ENCODE measurements at places on chromosomes 6 and 20. TPM values are rescaled to one million over a fixed set of nuclear protein-coding genes. Genes with fewer than 3 reads are reported as not detected.

PACSIN1 gene
- total RNA-seq, result 5.0 TPM

TFAP2B gene
- not detected for total RNA-seq

LINC00237 gene
- total RNA-seq, result not detected

DYNLT1 gene
- total RNA-seq, result 239 TPM

GLP1R gene
- not detected for total RNA-seq

FAM83C gene
- not detected for total RNA-seq

MUC22 gene
- not detected for total RNA-seq

CCDC170 gene
- total RNA-seq, result 0.12 TPM

MEI4 gene
- not detected for total RNA-seq

OR2H2 gene
- total RNA-seq, result not detected

PNPLA1 gene
- 0.10 TPM for total RNA-seq

C6orf52 gene
- total RNA-seq, result 3.9 TPM

MPIG6B gene
- 0.42 TPM for total RNA-seq

HLA-DMA gene
- total RNA-seq, result 12.1 TPM

ATRN gene
- total RNA-seq, result 24.4 TPM

SMOC2 gene
- 0.42 TPM for total RNA-seq

ADGRG6 gene
- total RNA-seq, result 67.9 TPM

AURKA gene
- 80.1 TPM for total RNA-seq
